Uterine smooth muscle cell (primary cell): ENCODE measurements at places on chromosomes 11 and 22. TPM values are rescaled to one million over a fixed set of nuclear protein-coding genes. Genes with fewer than 3 reads are reported as not detected.

Gene PRG2
- total RNA-seq = 0.11 and 0.37 TPM in 2 replicates

Gene NCF4
- total RNA-seq = not detected in 2 replicates

Gene RIMBP3C
- total RNA-seq = 0.11 and 0.25 TPM in 2 replicates

Gene PSMC3
- total RNA-seq = 149 and 340 TPM in 2 replicates

Gene KRTAP5-11
- not detected in 2 replicates for total RNA-seq

Gene MMP1
- 221 and 608 TPM in 2 replicates for total RNA-seq

Gene DENND6B
- total RNA-seq = 1.5 and 2.7 TPM in 2 replicates

Gene CABP7
- total RNA-seq = not detected in 2 replicates

Gene UBQLN3
- total RNA-seq = 0.12 TPM in 1 of 2 replicates, not detected in the other

Gene CST6
- not detected in 2 replicates for total RNA-seq

Gene HTATIP2
- 25.2 and 43.4 TPM in 2 replicates for total RNA-seq

Gene ANGPTL5
- total RNA-seq = not detected in 2 replicates

Gene POU2AF1
- total RNA-seq = not detected in 2 replicates

Gene OLFML1
- total RNA-seq = 4.2 and 10.5 TPM in 2 replicates

Gene ZNRF3
- 4.8 and 5.1 TPM in 2 replicates for total RNA-seq

Gene HEPN1
- not detected in 2 replicates for total RNA-seq

Gene HBB
- not detected in 2 replicates for total RNA-seq

Gene DDIAS
- total RNA-seq = 3.1 and 8.1 TPM in 2 replicates

Gene KLHL35
- total RNA-seq = 1.7 and 2.2 TPM in 2 replicates

Gene OR52H1
- 0.66 and 1.1 TPM in 2 replicates for total RNA-seq

Gene TPBGL
- total RNA-seq = 0.11 TPM in 1 of 2 replicates, not detected in the other

Gene CD6
- total RNA-seq = not detected in 2 replicates

Gene ANKRD42
- 7.6 and 11.6 TPM in 2 replicates for total RNA-seq

Gene NPTXR
- 2.0 and 4.6 TPM in 2 replicates for total RNA-seq

Gene MPPED1
- total RNA-seq = not detected in 2 replicates

Gene PLET1
- not detected in 2 replicates for total RNA-seq

Gene MS4A4E
- total RNA-seq = not detected in 2 replicates

Gene FAM181B
- 0.12 TPM in 1 of 2 replicates, not detected in the other for total RNA-seq

Gene TTC38
- total RNA-seq = 27.4 and 30.0 TPM in 2 replicates

Gene LZTR1
- 53.1 and 54.4 TPM in 2 replicates for total RNA-seq

Gene KCTD14
- total RNA-seq = 0.62 and 1.00 TPM in 2 replicates

Gene FGF3
- total RNA-seq = not detected in 2 replicates

Gene NPAS4
- total RNA-seq = not detected in 2 replicates

Gene NAT10
- 16.7 and 19.3 TPM in 2 replicates for total RNA-seq

Gene PKNOX2
- total RNA-seq = 0.22 and 0.37 TPM in 2 replicates

Gene LRRC56
- total RNA-seq = 0.62 and 0.77 TPM in 2 replicates

Gene FOLH1
- not detected in 2 replicates for total RNA-seq

Gene PRG3
- not detected in 2 replicates for total RNA-seq

Gene TYR
- not detected in 2 replicates for total RNA-seq

Gene FXYD6
- total RNA-seq = 0.22 and 0.37 TPM in 2 replicates

Gene SCGB1D4
- not detected in 2 replicates for total RNA-seq

Gene APOL4
- total RNA-seq = 0.11 and 0.12 TPM in 2 replicates

Gene FREY1
- 0.89 and 1.9 TPM in 2 replicates for total RNA-seq

Gene EMID1
- total RNA-seq = not detected in 2 replicates

Gene CASP5
- total RNA-seq = not detected in 2 replicates

Gene B4GALNT4
- total RNA-seq = 1.00 and 1.8 TPM in 2 replicates

Gene TRIM49
- total RNA-seq = not detected in 2 replicates

Gene EXPH5
- total RNA-seq = 0.11 and 1.1 TPM in 2 replicates

Gene CLP1
- total RNA-seq = 16.4 and 21.9 TPM in 2 replicates
